ENCODE measurements at places on chromosomes 7 and 10.

- DNase-seq: no peak
These were observed 122.5 kb upstream of the LANCL2 start for GRCh38 chr7:55242613-55243012.

- DNase-seq: no peak
These were observed 194.3 kb upstream of the IGFBP3 start for GRCh38 chr7:46115410-46115809.

GRCh38 chr7:105759670-105760550 is 116.5 kb downstream of the ATXN7L1 start:
- DNase-seq: peak; percentile 57

DNA sequence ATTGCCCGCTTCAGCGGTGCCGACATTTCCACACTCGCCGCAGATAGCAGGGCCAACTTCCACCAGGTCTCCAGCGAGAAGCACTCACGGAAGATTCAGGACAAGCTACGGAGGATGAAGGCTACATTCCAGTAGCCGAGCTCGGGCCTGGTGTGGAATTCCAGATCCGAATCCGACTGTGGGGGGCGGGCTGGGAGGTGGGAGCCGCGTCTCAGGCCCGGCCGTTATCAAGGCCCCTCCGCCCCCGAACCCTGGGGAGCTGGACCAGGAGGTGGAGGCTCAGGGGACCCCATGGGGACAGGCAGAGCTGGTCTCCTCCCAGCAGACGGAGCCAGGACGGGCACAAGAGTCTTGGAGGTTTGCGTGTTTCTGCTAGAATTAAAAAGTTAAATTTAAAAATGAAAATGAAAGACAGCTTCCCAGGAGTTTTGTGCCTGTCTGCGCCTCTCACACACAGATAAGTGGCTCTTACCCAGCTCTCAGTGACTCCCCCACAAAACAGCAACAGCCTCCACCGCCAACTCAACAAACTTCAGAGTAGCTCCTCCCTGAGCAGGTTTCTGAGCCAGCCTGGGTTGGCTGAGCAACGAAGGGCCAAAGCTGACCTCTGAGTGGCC is 5.2 kb upstream of the UTF1 start:
- DNase-seq: no peak

DNA sequence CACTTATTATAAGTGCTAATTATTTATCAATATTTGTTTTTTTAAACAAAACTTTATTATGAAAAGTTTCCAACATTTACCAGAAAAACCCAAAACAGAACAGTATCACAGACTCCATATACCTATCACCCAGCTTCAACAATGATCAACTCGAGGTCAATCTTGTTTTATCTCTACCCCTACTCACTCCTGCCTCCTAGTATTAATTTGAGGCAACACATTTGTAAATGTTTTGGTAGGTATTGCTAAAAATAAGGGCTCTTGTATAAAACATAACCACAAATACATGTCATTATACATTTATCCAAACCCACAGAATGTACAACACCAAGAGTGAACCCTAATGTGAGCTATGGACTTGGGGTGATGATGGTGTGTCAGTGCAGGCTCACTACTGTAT is 15.9 kb upstream of the CDH23 start:
- DNase-seq: no peak
